ENCODE measurements at places on chromosomes 2 and 18. TPM values are rescaled to one million over a fixed set of nuclear protein-coding genes. Genes with fewer than 3 reads are reported as not detected.

DNA sequence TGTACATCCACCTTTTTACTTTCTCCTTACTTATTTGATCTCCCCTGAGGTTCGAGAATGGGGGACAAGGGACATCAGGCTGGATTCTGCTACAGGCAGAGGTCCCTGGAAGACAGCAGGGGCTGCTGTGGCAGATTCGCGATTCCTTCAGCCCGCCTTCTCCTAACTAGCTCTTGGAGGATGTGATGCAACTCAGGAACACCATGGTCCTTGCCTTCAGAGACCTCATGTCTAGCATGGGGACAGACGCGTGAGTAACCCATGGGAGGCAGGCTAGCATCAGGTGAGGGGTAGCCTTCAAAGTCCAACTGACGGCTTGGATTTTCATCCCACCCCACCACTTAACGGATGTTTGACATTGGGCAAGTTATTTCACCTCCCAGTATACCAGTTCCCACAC, 869 bp upstream of the TCF23 start:
- peaks cover 28% of the 10 kb centered on the region for H3K27me3 ChIP-seq
- H3K4me3 ChIP-seq: no peak overlapping the region
- no peaks in the 10 kb centered on the region for H3K4me1 ChIP-seq
- no peak overlapping the region for H3K27ac ChIP-seq
- DNase-seq: no peak

DNA sequence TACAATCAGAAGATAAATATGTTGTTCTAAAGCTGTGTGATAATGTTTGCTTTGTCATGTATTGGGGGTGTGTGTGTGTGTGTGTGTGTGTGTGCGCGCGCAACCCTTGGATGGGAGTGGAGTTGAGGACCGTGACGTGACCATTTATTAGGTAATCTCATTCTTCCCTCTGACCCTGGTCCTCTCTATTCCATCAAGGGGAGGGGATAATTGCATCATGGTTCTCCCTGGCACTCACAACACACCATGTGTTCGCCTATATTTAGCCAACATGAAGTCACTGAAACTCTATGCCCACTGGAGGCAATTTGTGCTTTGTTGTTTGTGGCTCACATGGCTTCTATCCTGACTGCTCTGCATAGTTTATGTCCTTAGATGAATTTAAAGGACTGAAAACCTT, 79.8 kb upstream of the LRPPRC start:
- no peaks in the 10 kb centered on the region for H3K4me1 ChIP-seq
- H3K27ac ChIP-seq: no peak overlapping the region
- H3K4me3 ChIP-seq: no peak overlapping the region
- H3K27me3 ChIP-seq: no peaks in the 10 kb centered on the region
- DNase-seq: peak; percentile 44

The AMMECR1L gene
- 16.8 TPM for total RNA-seq

DNA sequence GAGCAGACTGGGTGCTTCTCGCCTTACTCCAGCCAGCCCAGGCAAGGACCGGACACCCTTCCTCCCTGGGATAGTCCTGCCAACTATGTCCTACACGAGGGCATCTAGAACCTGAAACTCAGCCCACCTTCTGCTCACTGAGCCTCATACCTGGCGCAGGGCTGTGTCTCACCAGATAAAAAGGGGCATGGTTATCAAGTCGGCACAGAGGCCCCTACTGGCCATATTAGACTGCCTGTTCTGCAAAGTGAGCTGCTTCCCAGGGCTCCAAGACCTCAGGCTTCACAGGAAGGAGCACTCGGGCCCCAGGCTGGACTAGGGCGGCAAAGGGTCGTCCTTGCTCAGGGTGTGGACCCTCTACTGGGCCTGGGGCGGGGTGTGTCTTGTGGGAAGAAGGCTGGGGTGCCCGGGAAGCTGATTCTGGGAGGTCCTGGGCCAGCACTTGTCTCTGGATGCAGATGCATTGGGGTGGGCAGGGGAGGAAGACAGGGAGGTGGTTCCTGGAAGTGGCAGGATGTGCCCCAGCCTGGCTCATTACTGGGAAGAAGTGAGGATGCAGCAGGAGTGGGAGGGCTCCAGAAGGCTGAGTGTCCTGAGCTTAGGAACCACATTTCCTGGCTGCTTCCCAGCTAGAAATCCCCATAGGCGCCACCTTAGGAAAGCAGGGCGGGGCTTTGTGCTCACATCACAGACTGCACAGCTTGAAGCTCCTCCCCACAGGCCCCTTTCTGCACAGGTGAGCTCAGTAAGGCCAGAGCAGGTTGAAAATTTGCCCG, 19.6 kb downstream of the EHD3 start:
- H3K4me1 ChIP-seq: no peaks in the 10 kb centered on the region
- no peak overlapping the region for H3K4me3 ChIP-seq
- H3K27ac ChIP-seq: no peak overlapping the region
- H3K27me3 ChIP-seq: no peaks in the 10 kb centered on the region
- peaks cover 6% of the 10 kb centered on the region for H3K36me3 ChIP-seq

DNA sequence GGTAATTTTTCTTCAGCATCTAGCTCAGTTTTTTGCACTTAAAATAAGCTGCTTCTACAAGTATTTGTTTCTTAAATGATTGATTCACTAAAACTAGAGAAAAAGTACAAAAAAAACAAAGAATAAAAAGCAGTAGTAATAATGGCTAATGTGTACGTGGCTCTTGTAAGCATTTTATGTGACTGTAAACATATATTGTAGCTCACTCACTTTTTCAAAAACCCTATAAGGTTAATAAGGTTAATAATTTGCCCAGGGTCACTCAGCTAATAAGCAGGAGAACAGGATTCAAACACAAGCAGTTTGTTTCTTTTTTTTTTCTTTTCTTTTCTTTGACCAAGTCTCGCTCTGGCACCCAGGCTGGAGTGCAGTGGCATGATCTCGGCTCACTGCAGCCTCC, 67.5 kb downstream of the RMDN2 start:
- H3K27ac ChIP-seq: no peak overlapping the region
- no peak overlapping the region for H3K4me3 ChIP-seq
- no peaks in the 10 kb centered on the region for H3K4me1 ChIP-seq
- H3K27me3 ChIP-seq: no peaks in the 10 kb centered on the region
- no peak for DNase-seq

The CLK1 gene
- total RNA-seq: 76.8 TPM

DNA sequence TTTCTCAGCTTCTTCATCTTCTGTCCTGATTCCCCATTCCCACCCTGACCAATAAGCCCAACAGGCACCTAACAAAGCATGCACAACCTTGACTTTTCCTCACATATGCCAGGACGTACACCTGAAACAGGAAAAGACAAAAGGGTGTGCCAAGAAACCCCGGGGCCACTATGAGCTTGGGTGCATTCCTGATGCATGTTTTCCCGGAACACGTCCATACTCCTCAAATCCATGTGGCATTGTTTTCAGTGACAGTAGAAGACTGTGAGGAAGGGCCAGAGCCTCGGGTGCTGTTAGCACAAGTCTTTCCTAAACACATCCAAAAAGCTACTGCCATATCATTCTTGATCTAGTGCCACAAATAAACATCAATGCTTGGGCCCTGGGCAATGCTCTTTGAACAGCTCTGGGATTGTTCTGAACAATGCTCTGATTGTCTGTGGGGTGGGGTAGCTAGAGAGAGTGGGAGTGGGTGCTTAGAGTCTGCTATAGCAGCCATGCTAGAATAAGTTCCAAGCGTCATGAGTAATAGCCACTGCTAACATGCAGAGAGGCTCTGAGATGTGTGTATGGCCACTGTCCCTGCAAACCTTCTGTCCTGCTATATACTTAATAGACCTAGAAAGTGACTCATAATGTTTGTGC, 181.7 kb upstream of the CRIM1 start:
- no peaks in the 10 kb centered on the region for H3K36me3 ChIP-seq
- DNase-seq: no peak
- no peak overlapping the region for H3K27ac ChIP-seq
- H3K27me3 ChIP-seq: no peaks in the 10 kb centered on the region

DNA sequence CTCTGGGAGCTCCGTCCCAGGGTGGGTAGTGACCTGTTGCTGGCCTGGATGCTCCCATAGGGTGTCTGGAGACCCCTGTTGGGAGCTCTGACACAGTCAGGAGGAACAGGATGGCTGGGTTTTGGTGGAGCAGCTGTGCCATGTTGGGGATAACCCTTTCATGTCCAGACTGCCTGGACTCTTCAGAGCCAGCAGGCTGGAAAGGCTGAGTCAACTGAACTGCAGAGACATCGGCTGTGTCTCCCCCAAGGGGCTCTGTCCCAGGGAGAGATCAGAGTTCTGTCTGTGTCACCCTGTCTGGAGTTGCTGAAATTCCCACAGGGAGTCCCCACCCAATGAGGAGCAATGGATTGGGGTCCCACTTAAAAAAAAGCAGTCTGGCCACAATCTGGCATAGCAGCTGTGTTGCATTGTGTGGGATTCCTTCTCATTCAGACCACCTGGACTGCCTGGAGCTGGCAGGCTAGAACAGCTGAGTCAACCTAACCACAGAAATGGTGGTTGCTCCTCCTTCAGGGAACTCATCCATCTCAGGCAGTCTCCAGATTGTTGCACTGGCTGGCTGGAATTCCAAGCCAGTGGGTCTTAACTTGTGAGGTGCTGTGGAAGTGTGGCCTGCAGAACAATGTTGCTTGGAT, 37.2 kb downstream of the AGPS start:
- H3K27ac ChIP-seq: no peak overlapping the region
- H3K27me3 ChIP-seq: no peaks in the 10 kb centered on the region
- H3K36me3 ChIP-seq: no peaks in the 10 kb centered on the region
- peak; percentile 87 for DNase-seq

DNA sequence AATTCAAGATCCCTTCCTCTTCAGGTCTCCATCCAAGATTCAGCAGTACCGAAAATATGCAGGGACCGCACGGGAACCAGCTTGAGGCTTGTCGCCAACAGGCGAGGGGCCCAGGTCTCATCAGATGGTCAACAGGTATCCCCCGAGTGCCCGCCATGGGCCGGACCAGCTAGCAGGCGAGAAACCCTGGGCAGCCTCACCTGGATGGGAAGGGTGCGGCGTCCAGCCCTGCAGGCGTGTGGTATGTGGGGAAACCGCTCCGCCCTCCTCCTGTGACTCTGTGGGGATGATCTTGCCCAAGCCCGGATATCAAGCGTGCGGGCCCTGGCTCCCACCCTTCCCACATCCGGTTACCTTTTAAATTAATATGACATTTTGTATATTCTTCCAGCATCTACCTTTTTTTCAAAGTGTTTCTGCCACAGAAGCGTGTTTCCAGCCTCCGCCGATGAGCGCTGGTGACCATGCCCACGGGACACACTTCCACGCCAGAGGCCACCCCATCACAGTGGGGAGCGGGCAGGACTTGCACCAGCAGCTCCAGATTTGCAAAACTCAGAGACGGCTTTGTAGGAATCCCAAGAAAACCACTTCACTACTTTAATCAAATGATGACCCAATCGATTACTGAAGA, 33.2 kb downstream of the ZNF516 start:
- DNase-seq: no peak
- peaks cover 6% of the 10 kb centered on the region for H3K36me3 ChIP-seq
- peaks cover 13% of the 10 kb centered on the region for H3K4me1 ChIP-seq
- no peak overlapping the region for H3K4me3 ChIP-seq
- no peak overlapping the region for H3K27ac ChIP-seq
- no peaks in the 10 kb centered on the region for H3K27me3 ChIP-seq

DNA sequence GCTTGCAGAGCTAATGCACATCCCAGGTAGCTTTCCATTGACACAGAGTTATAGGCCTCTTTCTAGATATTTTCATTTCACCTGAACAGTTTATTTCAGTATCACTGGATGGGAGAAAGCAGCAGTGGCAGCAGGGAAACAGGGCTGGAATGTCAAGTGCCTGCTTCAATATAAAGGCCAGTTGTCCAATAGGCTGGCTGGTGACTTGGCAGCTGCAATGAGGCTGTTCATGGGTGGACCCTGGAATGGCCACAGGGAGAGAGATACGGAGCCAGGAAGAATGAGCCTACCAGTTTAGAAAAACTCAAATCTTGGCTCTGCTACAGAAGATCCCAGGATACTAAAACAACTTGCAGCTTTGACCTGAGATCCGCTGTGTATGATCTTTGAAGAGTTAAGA, 185.0 kb downstream of the BCL11A start:
- no peak overlapping the region for H3K27ac ChIP-seq
- DNase-seq: no peak
- H3K36me3 ChIP-seq: no peaks in the 10 kb centered on the region
- no peaks in the 10 kb centered on the region for H3K4me1 ChIP-seq
- no peak overlapping the region for H3K4me3 ChIP-seq

The FASTKD1 gene
- 19.3 TPM for total RNA-seq

GRCh38 chr2:143070704-143071103, 58.5 kb upstream of the ARHGAP15 start:
- H3K4me3 ChIP-seq: no peak overlapping the region
- no peak for DNase-seq
- no peaks in the 10 kb centered on the region for H3K36me3 ChIP-seq

The CPO gene
- under 0.01 TPM for total RNA-seq

The ELOA2 gene
- total RNA-seq: not detected

The FAM237A gene
- not detected for total RNA-seq

DNA sequence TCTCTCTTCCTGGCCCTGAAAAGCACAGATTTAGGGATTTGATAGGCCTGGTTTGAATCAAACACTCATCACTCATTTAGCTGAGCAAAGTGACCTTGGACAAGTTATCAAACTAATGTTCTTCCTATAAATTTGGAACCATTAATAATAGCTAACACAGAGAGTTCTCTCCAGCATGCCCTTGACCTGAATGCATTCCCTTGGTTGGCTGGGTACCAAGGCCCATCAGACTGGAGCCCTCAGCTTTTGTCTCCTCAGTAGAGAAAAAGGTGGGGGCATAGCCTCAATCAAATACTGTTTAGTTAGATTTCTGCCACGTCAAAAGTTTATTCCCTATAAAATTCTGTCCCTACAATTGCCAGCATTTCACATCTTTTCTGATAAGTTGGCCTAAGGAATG, 13.8 kb upstream of the MRPL19 start:
- H3K27ac ChIP-seq: no peak overlapping the region
- no peak overlapping the region for H3K4me3 ChIP-seq
- no peak for DNase-seq
- H3K36me3 ChIP-seq: no peaks in the 10 kb centered on the region
- peaks cover 5% of the 10 kb centered on the region for H3K27me3 ChIP-seq

- H3K27me3 ChIP-seq: peaks cover 2% of the 10 kb centered on the region
- H3K27ac ChIP-seq: no peak overlapping the region
- no peaks in the 10 kb centered on the region for H3K36me3 ChIP-seq
- no peaks in the 10 kb centered on the region for H3K4me1 ChIP-seq
These were observed 10.6 kb upstream of the MC5R start for GRCh38 chr18:13813271-13813849.

The PLA2R1 gene
- 8.3 TPM for total RNA-seq

GRCh38 chr2:150919901-150920300, 341.8 kb downstream of the RBM43 start:
- no peaks in the 10 kb centered on the region for H3K27me3 ChIP-seq
- DNase-seq: no peak
- no peaks in the 10 kb centered on the region for H3K36me3 ChIP-seq
- no peak overlapping the region for H3K27ac ChIP-seq
- no peaks in the 10 kb centered on the region for H3K4me1 ChIP-seq

- no peaks in the 10 kb centered on the region for H3K4me1 ChIP-seq
- peaks cover 9% of the 10 kb centered on the region for H3K27me3 ChIP-seq
- H3K4me3 ChIP-seq: no peak overlapping the region
- no peak overlapping the region for H3K27ac ChIP-seq
These were observed 282.0 kb upstream of the SIX2 start for GRCh38 chr2:45291296-45291701.

- H3K27ac ChIP-seq: peak overlapping the region; percentile 5
- DNase-seq: no peak
- peaks cover 10% of the 10 kb centered on the region for H3K4me1 ChIP-seq
These were observed 17.8 kb downstream of the TRAK2 start for GRCh38 chr2:201433394-201433995.

All from fibroblast of lung (primary cell).